ENCODE measurements at places on chromosomes 4 and X.

GRCh38 chr4:102157984-102158383 is 187.3 kb downstream of the SLC39A8 start:
- no peak for DNase-seq

DNA sequence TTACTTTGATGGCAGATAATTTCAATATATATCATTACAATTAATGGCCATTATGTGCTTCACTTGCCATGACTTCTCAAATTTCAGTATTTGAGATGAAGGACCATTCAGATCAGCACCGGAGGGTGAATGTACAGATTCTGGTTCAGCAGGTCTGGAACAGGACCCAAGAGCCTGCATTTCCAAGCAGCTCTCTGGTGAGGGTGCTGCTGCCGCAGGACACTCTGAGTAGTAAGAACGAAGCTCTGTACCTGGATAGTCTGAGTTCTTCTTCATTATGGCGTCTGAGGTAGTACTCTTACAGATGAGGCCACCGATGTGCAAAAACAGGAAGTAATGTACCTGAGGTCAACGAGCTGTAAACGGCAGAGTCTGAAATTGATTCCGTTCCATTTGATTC is 228.2 kb downstream of the FBXW7 start:
- DNase-seq = no peak

GRCh38 chr4:175970724-175971123 is 94.9 kb upstream of the WDR17 start:
- DNase-seq = no peak

GRCh38 chrX:71871367-71871766 is 39.3 kb upstream of the NHSL2 start:
- DNase-seq = peak; percentile 55

GRCh38 chr4:8332038-8332857 is 62.7 kb downstream of the HTRA3 start:
- DNase-seq = peak; percentile 19

DNA sequence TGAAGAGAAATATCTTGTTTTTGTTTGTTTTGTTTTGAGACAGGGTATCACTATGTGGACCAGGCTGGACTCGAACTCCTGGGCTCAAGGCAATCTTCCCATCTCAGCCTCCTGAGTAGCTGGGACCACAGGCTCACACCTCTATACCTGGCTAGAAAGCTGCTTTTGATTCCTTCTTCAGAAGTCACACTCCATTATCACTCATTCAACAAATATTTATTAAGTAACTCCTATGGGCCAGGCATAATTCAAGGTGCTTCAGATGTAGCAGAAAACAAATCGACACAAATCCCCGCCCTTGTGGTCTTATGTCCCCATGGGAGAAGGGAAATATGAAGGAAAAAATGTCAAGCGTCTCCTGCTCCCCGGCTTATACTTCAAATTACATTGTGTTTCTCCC is 72.6 kb upstream of the DHX15 start:
- no peak for DNase-seq

GRCh38 chrX:149799938-149800337 is 18.2 kb downstream of the MAGEA9 start:
- no peak for DNase-seq

- no peak for DNase-seq
These were observed 156.6 kb upstream of the TLL1 start for GRCh38 chr4:165716472-165716871.

GRCh38 chr4:154485127-154485773 is 6.3 kb downstream of the DCHS2 start:
- DNase-seq = no peak

GRCh38 chrX:31251336-31251735 is 179.5 kb upstream of the FTHL17 start:
- no peak for DNase-seq

DNA sequence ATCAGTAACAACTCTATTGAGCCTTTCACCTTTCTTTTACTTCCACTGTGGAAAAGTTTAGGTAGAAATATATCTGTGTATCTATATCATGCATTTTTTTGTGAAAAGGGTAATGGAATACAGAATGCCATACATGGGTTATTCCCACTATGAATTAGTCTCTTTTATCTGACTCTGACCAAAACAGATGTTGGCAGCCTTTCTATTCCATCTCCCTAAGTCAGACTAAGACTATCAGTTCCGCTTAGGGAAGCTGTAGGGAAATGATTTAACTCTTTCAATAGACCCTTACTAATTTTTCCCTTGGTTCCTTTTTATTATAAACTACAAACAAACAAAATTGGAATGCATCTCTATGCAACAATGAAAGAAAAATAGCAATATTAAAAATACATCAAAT is 92.3 kb upstream of the LEF1 start:
- DNase-seq = no peak

- no peak for DNase-seq
These were observed 1.3 kb downstream of the NEUROG2 start for GRCh38 chr4:112514647-112515197.

DNA sequence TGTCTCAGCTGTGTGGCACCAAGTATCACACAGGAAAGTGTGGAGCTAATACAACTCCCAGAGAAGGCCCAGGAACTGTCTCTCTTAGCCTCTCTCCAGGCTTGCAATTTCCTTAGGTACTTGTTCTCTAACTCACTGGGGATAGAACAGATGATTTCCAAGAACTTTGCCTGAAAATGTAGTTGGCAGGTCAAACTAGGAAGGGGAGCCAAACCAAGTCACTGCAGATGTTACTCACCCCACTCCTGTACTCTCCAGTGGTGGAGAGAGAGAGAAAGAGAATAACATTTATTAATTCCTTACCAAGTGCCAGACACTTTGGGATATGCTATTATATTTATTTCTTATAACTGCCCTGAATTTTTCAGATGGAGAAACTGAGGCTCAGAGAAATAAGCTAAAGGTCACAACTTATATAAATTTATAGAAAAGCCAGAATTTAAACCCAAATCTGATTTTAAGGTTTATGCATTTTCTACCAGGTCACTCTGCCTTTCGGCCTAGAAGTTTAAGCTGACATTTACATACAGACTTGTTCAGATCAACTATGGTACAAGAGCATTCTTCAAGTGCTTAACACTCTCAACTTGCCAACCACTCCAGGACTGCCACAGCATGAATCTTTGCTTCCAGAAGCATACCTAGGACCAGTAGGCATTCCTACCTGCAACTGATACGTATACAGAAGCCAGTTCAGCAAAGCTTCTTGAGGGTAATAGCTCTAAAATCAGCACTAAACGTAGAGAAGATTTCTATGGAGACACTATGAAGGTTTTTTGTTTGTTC is 248.6 kb upstream of the ETNPPL start:
- no peak for DNase-seq

DNA sequence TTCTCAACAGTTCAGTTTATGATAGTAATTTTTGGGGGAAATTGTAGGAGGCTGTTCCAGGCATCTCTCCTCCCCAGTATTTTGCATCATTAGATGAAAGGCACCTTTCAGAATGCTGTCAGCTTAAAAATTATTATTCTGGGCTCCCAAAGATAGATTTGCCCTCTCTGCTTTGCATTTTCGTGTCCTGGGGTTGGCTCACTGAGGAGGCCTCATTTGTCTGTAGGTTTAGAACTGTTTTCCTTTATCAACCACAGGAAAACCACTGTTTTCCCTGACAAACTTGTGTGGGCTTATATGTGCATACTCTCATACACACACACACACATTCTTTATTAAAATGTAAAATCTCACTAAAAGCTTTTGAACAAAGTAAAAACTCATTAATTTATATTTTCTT is 197.2 kb upstream of the VCX3A start:
- no peak for DNase-seq

DNA sequence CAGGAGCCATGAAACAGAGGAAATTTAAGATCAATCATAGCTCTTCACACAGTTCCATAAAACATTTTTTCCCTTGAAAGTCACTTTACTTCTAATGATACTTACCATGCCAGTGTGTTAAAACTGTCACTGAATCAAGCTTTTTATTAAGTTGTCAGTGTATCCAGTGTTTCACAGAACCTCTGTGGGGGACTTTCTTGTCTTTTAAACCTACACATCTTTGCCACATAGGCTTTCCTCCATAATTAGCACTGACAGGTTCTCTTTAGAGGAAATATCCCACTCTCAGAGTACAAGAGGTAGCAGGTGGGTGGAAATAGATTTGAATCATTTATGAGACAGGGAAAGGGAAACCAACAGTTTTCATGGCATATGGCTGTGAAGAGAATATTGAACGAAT is 25.8 kb upstream of the DYNLT3 start:
- DNase-seq = no peak

DNA sequence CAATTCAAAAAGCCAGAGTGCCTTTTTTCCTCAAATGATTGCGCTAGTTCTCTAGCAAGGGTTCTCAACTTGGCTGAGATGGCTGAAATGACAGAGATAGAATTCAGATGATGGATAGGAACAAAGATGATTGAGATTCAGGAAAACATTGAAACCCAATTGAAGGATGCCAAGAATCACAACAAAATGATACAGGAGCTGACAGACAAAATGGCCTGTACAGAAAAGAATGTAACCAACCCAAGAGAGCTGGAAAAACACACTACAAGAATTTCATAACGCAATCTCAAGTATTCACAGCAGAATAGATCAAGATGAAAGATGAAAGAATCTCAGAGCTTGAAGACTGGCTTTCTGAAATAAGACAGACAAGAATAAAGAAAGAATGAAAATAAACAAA is 51.7 kb upstream of the MMAA start:
- DNase-seq = no peak

GRCh38 chrX:81259714-81260395 is 58.0 kb downstream of the SH3BGRL start:
- DNase-seq = no peak

DNA sequence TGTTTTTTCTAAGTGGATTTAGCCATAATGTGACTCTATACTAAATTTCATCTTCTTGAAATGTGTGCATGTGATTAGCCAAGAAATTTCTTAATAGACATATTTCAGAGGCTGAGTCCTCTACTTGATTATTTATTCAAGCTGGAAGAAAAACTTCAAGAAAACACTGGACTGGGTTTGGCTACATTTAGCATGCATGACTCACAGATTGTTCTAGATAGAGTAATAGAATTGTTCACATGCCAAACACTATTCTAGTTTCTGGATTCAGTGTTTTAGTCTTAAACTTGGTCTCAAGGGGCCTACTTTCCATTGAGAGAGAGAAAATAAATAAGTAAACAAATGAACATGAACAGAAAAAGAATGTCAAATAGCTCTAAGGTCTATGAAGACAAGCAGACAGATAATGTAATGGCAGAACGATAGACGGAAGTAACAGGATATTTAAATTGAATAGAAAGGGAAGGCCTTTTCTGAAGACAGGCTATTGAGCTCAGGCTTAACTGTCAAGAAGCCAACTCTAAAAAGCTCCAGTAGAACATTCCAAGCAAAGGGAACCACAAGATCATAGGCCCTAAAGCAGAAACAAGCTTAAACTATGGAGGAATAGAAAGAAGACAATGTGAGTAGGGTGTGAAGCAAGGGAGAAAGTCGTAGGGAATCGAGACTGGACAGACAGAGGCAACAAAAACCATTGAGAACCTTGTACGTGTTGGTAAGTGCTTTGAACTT is 104.6 kb downstream of the TMEM144 start:
- DNase-seq = no peak

GRCh38 chr4:101347557-101348366 is 436 bp upstream of the PPP3CA start:
- peak; percentile 100 for DNase-seq

DNA sequence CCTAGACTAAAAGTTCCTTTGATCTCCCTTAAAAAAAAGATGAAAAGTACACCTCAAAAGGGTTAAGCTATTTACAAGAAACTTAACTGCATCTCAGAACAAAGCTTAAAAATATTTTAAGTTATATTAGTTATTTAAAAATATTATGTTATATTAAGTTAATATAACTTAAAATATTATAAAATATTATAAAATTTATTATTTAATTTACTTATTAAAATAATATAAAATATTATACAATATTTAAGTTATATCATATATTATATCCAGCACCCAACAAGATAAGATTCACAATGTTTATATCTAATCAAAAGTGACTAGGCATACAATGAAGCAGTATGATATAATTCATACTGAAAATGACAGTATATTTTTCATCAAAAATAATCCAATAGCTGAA is 296.9 kb downstream of the DCHS2 start:
- DNase-seq = no peak

- no peak for DNase-seq
These were observed 146.2 kb upstream of the SH3RF1 start for GRCh38 chr4:169416997-169417396.

DNA sequence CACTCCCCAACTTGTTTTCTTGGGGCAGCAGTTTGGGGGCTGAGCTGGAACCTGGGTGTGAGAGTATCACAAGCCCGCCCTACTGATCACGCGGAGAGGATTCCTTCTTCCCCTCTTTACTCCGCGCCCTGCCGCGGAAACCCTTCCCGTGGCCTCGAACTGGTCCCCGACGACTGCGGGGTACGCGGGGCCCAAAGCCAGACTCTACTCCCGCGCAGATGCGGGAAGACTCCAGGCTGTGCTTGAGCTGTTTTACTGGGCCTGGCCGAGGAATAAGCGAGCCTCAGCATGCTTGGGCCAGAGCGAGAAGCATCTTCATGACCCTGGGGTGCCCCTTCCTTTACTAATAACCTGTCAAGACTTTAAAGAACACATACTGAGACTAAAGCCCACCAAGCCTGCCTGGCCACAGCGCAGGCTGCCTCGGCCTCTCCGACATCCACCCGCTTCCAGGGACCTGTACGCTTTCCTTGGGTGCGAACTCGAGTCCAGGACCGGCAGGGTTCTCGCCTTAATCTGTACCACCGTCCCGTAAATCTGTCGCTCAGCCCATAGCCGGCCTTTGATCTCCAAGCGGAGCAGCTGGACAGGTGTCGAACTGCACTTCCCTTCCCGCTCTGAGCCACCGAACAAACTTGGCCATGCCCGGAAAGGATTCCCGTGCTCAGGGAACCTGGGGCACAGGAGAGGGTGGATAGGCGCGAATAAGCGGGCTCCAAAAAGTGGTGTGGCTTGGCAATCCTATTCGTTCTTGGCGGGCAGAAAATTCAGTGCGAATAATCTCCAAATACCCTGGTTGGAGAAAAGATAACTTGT is 55.0 kb upstream of the TMEM33 start:
- no peak for DNase-seq

- peak; percentile 39 for DNase-seq
These were observed 1.4 kb upstream of the CEP135 start for GRCh38 chr4:55947254-55947882.

DNA sequence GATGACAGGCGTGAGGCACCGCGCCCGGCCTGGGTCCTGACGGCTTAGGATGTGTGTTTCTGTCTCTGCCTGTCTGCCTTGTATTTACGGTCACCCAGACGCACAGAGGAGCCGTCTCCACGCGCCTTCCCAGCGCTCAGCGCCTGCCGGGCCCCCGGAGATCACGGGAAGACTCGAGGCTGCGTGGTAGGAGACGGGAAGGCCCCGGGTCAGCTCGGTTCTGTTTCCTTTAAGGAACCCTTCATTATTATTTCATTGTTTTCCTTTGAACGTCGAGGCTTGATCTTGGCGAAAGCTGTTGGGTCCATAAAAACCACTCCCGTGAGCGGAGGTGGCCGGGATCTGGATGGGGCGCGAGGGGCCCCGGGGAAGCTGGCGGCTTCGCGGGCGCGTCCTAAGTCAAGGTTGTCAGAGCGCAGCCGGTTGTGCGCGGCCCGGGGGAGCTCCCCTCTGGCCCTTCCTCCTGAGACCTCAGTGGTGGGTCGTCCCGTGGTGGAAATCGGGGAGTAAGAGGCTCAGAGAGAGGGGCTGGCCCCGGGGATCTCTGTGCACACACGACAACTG is 1.3 kb downstream of the SHOX start:
- DNase-seq = no peak

GRCh38 chrX:106168107-106168506 is at the start of gene PWWP3B:
PWWP3B (plus strand) TSS chrX:106168305; CDS start chrX:106205433, 37,128 bp downstream.
- peak; percentile 65 for DNase-seq

GRCh38 chr4:188107931-188108843 is 1.2 kb downstream of the TRIML2 start:
- no peak for DNase-seq

- DNase-seq = no peak
These were observed 30.1 kb downstream of the SYTL5 start for GRCh38 chrX:38036466-38036865.

Data from stomach (tissue), 19 donors.